PC-9 (cell line): ENCODE measurements at places on chromosomes 3 and 15.

- DNase-seq, result no peak
Measured at GRCh38 chr3:56800130-56800831, 1.5 kb downstream of the ARHGEF3 start.

DNA sequence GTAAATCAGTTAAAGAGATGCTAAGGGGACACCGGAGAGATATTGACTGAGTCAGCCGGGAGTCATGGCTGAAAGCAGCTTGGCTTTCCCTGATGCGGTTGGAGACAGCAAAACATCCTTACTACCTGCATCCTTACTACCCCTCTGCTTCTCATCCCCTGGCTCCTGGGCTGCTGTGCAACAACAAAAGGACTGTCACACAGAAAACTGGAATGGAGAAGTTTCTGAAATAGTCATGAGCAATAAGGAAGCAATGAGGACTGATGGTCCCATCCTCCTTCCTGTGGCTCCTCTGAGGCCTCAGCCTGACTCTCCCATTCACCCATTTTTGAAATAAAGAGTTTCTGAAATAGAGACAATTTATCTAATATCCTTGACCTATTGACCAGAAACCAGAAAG lies 1.1 kb downstream of the HCLS1 start:
- DNase-seq, result no peak

DNA sequence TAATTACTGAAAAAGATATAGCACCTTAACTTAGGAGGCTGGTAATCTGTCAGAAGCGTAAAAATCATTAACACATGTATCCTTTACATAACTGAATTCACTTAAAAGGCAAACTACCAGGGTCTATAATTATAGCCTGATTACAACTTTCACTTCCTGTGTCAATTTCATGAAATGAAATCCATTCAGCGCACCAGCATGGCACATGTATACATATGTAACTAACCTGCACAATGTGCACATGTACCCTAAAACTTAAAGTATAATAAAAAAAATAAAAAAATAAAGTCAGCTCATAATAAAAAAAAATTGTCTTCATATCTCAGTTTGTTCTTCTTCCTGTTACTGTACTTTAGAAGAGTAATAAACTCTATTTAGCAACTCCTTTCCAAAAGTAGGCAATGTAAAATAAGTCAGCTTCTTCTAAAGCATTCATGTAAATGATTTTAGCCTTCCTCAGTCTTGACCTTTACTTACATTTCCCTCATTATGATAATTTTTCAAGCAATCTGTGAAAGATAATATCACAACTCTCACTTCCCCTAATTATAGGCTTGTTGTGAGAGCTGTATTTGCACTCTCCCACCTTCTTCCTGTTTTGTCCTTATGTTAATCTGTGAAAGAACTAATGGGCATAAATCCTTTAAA lies 50.1 kb downstream of the KBTBD8 start:
- no peak for DNase-seq

DNA sequence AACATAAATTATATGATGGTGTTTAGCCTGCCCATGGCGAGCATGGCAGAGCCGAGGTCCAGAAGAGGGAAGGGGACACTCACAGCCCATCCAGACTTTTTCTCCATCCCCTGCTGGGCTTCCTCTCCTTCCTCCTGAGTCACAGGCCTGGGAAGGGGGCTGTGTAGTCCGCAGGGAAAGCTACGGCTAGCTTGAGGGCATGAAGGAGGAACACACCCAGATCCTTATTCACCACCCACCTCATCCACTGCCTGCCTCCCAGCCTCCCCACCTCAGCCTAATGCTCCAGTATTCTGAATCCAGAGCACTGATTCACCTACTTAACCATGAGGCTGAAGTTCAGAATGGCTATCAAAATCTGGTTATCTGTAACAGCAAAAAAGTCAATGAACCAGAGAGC lies 97.8 kb downstream of the OXNAD1 start:
- DNase-seq, result no peak

DNA sequence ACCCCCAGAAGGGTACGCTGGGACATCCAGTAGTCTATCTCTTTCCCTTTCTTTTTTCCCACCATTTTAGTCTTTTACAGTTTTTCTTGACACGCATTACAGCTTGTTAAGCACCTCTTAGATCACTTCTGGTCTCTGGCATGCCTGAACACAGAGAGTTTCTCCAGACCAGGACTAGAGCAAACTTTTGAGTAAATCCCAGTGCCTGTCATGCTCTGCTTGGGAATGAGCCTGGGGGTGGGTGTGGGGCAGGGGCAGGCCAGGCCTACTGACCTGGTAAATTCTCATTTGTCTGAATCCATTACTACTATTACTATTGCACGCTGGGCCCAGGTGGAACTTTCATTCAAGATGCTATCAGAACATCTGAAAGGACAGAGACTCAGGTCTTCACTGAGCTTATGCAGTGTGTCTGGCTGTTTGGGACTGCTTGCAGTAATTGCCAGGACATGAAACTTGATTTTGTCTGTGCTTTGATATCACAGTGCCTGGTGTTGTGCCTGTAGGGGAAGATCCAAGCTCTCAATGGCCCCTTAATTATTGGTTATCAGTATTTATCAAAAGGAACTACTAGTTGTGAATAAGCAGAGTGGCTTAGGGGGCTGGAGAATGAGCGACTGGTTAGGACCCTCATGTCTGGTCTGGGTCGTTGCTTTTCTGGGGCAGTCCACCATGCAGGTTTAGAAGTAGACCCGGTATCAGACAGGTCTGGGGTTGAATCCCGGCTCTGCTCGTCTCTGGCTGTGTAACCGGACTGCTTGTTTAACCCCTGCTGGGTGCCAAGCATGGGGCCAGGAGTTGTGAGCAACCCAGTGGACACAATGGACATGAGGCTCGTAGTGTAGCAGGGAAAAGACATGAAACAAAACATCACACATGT lies 196.1 kb upstream of the TLE3 start:
- DNase-seq, result no peak

- no peak for DNase-seq
Measured at GRCh38 chr3:58411851-58412830, 21.5 kb downstream of the PDHB start.

DNA sequence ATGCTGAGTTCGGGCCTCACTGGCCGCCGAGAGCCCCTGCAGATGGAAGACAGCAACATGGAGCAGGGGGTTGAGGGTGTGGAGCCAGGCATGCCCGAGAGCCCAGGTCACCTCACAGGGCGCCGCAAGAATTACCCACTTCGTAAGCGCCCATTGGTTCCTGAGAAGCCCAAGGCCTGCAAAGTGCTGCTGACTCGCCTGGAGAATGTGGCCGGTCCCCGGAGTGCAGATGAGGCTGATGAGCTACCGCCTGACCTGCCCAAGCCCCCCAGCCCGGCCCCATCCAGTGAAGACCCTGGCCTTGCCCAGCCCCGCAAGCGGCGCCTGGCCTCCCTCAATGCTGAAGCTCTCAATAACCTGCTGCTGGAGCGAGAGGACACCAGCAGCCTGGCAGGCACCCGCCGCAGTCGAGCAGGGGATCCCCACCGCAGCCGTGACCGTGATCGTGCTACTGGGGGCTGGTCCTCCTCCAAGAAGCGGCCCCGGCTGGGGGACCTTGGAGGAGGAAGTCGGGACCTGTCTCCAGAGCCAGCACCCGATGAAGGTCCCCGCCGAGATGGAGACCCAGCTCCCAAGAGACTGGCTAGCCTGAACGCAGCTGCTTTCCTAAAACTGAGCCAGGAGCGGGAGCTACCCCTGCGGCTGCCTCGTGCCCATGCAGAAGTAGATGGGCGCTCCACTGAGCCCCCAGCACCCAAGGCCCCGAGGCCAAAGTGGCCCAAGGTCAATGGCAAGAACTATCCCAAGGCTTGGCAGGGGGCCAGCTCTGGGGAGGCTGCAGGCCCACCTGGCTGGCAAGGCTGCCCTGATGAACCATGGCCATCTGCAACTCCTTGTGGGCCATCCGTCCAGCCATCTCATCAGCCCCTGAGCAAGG lies 12.1 kb upstream of the CHST14 start:
- DNase-seq, result no peak

- DNase-seq, result no peak
Measured at GRCh38 chr3:114453361-114453780, 159.5 kb downstream of the TIGIT start.

- DNase-seq, result no peak
Measured at GRCh38 chr15:73748730-73749129, 4.4 kb downstream of the INSYN1 start.

DNA sequence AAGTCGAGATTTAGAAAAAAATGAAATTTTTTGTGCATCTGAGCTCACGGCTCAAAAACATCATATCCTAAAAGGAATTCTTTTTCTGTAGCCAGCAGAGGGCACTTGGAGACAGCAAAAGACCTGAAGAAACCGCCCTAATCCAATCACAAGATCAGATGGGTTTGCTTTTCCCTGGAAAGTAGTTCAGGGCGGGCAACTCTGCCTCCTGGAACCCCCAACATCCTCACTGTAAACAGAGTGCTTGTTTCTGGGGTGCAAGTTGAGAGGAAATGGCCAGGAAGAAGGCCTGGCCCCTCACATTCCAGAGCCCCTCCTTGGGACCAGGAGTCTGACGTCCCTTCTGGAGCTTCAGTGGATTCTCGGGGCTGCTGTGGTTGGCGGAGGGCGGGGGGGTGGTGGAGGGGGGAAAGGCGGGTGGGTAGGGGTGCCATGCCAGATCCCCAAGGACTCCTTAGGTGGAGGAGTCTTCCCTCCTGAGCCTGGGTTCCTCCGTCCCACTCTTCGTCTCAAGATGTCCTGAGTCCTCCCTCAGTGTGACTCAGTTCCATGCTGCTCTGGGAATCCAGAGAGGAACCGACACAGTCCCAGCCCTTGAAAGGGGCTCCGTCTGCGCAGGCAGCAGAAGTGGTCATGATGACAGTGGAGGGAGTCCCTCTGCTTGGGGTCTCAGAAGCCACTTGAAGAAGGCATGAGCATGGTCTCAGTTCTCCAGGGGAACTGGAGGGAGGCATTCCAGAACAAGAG lies 35.9 kb downstream of the CCK start:
- DNase-seq, result peak; percentile 30
